Activated CD8-positive, alpha-beta memory T cell treated with anti-CD3 and anti-CD28 coated beads for 1 hour (primary cell): ENCODE measurements at places on chromosomes 5 and 9.
A peak's percentile ranks its signal among the peaks of the same experiment; 100 is the strongest.

DNA sequence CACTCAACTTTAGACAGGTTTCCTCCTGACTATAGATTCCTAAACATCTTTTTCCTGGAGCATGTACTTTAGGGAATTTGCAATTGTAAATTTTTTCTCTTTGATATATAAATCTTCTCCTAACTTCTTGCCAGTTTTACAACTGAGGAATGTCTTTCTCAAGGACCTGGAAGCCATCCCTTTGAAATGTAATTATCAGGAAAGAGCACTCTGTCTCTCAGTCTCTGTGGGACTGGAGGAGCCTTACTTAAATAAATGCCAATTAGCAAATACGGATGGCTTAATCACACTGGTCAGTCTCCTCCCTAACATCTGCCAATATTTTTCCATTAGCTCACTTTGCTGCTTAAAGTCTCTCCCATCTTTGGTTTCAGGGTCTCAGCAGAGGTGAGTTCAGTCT is 344.3 kb upstream of the ARRDC3 start:
- DNase-seq, result no peak

- no peak for DNase-seq
Measured at GRCh38 chr9:2375114-2375513, 246.5 kb upstream of the VLDLR start.

DNA sequence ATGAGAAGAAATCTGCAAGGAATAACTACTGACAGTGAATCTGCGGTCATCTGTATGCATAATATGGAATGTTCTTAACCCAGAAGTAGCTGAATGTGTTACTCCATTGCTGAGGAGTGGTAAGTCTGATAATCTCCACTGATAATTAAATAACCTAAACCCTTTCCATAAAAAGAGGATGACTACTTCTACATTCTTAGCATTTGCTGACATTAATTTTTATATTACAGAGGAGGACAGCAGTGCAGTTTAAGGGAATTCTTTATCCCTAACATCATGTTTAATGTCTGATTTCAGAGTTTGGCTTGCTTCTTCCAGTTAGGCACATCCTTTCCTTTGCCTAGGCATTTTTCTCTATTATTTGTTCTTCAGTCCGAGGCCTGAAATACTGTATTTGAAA is 52.2 kb downstream of the CDC42SE2 start:
- DNase-seq, result no peak

DNA sequence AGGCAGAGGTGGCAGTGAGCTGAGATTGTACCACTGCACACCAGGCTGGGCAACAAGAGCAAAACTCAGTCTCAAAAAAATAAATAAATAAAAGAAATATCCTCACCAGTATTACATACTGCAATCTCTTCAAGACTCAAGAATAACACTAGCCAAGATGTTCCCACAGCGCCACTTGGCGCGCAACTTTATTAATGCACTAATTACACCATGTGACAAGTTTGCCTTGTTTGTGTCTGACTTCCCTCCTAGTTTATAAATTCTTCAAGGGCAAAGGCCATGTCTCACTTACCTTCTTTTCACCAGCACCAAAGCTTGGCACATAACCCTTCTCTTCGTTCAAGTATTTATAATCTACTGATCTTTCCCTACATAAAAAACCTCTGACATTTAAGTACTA is 4.8 kb downstream of the SKP1 start:
- DNase-seq, result no peak

- no peak for DNase-seq
Measured at GRCh38 chr5:124438026-124438902, 308.2 kb downstream of the ZNF608 start.

DNA sequence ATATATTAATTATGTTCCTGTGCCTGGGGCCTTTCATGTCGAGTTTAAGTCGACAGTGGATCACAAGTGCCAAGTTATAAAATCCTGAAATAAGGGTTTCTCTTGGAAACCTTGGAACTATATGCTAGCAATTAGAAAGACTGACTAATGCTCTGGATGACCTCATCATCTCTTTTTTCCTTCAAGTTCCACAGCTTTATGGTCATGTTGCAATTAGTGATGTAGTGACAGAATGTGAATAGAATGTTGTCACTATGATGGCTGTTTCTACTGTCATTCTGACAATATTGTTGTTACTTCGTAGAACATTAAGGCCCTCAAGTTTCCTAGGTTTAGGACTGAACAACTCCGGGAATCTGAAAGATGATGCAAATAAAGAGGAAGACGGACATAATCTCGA is 368.0 kb upstream of the SEMA6A start:
- DNase-seq, result no peak

GRCh38 chr9:133004999-133005760 is 25.6 kb upstream of the GTF3C5 start:
- DNase-seq, result no peak

DNA sequence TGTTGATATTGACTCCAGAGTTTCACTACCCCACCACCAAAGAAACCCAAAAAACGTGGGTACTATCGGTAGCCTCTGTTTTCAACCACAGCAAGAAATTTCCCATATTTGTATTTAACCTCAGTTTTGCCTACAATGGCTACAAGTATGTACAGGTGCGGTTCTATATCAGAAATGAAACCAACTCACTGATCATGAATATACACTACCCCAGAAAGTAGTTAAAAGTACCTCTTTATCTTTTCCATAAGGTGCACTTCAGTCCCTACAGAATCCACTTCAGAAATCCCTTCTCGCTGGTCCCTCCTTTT is 140.6 kb upstream of the SLC12A2 start:
- no peak for DNase-seq

- no peak for DNase-seq
Measured at GRCh38 chr9:101093620-101094019, 65.1 kb downstream of the PLPPR1 start.

- no peak for DNase-seq
Measured at GRCh38 chr5:11130131-11130530, 369.1 kb upstream of the DAP start.

DNA sequence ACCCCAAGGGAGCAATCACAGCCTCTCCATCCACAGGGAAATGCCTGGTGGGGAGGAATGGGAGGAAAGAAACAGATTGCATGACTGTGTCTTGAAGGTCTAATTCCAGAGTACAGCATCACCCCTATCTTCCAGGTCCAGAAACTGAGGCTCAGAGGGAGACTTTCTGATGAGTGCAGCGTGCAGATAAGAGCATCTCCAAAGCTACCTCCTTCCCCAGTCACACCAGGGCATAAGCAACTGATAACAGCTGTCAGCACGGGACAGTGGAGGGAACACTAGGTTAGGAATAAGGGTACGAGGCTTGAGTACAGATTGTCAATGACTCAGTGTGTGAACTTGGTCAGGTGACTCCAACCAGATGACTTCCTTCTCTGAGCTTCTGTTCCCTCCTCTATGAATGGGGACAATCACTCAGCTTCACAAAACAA is 126.9 kb downstream of the KCNIP1 start:
- no peak for DNase-seq

GRCh38 chr9:15512204-15512603 is 1.4 kb upstream of the PSIP1 start:
- DNase-seq, result no peak

- no peak for DNase-seq
Measured at GRCh38 chr5:101142102-101142501, 239.0 kb upstream of the ST8SIA4 start.

DNA sequence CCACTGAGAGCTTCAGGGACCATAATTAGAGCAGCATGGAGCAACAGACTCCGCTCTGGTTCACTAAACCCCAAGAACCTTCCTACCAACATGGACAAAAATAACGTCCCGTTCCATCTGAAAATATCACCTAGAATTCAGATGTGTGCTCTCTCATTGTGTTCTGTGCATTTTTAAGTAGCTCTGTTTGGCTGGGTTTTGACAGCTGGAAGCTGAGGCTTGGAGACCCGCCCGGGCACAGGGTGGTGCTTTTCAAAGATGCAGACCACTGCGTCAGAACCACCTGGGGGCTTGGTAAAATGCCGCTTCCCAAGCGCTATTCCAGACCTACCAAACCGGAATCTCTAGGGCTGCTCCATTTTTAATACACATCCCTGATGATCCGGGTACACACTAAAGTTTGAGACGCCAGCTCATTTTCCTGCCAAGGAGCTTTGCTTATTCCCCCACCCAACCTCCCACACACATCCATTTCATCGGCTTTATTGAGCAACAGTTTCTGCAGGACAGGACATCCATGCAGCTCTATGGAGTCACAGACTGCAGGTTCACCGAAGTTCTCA is 104.8 kb downstream of the GABBR2 start:
- DNase-seq, result no peak

DNA sequence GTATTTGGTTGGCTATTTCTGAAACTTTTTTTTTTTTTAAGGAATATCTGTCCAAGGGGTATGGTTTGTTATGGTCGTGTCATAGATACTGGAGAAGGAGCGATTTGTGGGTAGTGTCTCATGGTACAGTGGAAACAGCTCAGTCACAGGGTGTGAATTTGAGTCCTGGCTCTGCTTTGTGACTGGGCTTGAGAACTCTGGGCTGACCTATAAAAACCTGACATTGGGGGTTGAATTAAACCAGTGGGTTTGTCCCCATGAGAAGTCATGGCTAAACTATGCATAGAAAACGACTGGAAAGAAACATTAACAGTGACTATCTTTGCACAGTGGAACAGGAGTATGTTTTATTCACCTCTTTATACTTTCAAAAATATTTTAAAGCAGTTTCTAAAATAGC is 54.7 kb downstream of the MACROH2A1 start:
- no peak for DNase-seq

DNA sequence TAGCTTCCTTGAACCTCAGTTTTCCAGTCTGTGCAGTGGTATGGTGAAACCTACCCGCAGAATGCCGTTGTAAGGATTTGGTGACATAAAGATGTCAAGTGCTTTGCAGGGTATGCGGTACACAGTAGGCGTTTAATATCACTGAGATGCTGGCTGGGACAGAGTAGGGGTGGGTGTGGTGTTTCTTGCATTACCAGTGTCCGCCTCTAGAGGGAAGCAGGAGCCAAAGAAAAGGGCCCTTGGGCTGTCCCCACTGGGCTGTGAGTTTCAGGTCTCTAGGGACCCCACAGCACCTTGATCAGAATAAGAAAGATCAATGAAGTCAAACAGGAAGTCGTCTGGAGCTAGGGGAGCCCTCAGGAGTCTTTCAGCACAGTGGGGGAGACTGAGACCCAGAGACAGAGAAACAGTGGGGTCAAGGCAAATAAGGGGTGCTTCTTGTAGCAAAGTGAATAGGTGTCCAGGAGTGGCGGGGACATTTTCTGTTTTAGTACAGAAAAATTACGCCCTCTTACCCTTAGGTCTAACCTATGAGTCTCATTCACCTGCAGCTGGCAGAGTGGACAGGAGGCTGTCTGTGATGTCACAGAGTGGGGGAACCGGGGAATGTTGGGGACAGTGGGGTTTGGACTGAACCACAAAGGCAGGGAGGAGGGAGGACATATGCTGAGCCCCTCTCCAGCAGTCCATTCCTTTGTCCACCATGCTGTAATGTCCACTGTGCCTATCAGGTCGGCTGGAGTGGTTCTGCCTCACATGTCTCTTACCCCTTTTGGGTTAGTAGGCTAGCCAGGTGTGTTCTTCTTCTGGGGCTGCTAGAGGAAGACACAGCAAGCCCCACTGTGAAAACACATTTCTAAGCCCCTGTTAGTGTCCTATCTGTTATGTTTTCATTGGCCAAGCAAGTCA is 4.7 kb upstream of the TEX53 start:
- peak; percentile 45 for DNase-seq

GRCh38 chr9:73178044-73178443 is 26.4 kb downstream of the ANXA1 start:
- DNase-seq, result no peak

DNA sequence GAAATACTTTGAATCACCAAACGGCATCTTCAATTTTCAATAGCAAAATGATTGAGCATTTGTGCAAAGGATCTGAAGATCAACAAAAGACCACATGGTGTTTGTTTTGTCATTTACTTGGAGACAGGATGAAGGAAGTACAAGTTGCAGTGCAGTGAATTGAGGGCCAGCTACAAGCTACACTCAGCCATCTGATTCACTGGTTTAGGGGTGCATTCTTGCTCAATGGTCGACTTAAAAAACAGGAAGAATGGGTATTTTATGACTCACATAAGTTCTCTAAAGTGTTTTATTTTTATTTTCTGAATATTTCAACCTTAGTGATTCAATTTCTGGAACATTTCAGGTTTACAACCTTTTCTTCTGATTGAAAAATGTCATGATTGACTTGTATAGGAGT is 412.1 kb upstream of the ADAMTSL1 start:
- DNase-seq, result no peak

DNA sequence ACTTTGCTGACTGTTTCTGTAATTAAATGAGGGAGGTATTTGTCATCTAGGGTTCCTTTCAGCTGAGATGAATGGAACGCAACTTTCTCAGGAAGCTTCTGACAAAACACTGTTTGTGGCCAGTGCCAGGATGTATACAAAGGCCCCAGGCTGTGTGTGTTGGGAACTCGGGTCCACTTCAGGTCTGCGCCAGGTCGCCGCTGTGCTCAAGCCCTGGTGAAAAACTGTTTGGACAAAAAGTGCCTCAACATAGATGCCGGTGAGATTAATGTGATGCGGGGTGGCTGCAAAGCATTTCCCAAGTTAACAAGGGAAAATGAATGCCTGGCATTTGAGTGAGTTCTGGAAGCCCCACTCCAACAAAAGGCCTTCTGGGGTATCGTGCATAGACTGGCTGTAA is 156.4 kb downstream of the GABBR2 start:
- DNase-seq, result no peak

- DNase-seq, result no peak
Measured at GRCh38 chr5:176530393-176530982, 6.7 kb downstream of the RNF44 start.

DNA sequence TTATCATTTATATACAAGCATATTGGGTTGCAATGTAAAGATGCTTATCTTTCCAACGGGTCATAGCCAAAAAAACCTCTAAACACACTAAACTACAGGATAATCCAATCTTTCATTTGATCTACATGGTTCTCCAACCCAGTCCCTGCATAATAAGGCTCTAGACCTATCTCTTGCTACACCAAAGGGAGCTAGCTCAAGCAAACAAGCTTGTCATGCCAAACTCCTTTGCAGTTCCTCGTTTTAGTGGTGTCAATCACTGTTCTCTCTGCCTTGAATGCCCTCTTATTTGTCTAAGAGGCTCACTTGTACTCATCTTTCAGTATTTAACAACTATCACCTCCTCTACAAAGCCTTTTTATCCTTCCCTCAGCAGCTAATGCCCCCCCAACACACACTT is 5.6 kb downstream of the HOMER1 start:
- DNase-seq, result no peak

GRCh38 chr9:84778570-84778969 is 109.0 kb downstream of the NTRK2 start:
- DNase-seq, result no peak

DNA sequence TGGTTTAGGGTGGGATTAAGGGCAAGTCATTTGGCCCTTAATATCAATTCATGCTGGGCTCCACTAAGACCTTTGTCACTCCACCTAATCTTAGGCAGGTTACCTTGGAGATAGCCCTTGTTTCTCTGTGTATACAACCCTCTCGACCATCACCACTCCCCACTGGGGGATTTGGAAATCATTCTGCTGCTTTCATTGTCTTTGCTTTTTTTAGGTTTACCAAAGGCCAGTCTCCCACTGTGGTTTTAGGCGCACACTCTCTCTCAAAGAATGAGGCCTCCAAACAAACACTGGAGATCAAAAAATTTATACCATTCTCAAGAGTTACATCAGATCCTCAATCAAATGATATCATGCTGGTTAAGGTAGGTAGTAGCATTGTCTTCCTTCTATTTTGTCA is 6.2 kb downstream of the GZMK start:
- DNase-seq, result no peak

- no peak for DNase-seq
Measured at GRCh38 chr9:95058795-95059386, 258.6 kb downstream of the FANCC start.
